LoVo (cell line): ENCODE measurements at places on chromosomes 3 and 15.

GRCh38 chr3:4507024-4507596 is 14.0 kb downstream of the ITPR1 start:
- no peak for DNase-seq

GRCh38 chr3:101219842-101220560 is 100.4 kb downstream of the IMPG2 start:
- no peak for DNase-seq

GRCh38 chr3:194332858-194333211 is 18.3 kb downstream of the CPN2 start:
- DNase-seq: no peak

GRCh38 chr15:93619597-93619996 is 530.6 kb upstream of the RGMA start:
- no peak for DNase-seq
